AG09319 (cell line): ENCODE measurements at places on chromosomes 16 and 17.

GRCh38 chr17:35521150-35521549 lies 16.3 kb downstream of the SLFN12L start:
- no peak for DNase-seq

- no peak for DNase-seq
These were observed 20.2 kb downstream of the CACNG4 start for GRCh38 chr17:66984730-66985129.

DNA sequence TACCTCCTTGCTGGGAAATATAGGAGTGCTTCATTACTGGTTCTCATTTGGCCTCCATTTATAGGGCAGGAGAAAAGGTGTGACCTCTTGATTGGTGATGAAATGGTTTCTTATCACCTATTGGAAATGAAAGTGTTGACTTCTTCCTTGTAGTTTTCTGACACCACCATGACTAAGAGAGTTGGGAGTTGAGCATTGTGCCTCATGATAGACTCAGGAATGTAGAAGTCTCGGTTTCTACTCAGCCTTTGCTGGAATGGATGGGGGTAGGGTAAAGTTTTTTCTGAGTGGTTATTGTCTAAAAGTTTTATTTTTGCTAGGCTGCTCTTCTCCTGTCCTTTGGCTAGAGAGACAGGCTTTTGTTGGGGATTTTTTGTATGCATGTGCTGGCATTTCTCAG lies 117.4 kb downstream of the PHKB start:
- DNase-seq: no peak

GRCh38 chr16:89175280-89176146 lies 4.0 kb downstream of the CDH15 start:
- DNase-seq: no peak

DNA sequence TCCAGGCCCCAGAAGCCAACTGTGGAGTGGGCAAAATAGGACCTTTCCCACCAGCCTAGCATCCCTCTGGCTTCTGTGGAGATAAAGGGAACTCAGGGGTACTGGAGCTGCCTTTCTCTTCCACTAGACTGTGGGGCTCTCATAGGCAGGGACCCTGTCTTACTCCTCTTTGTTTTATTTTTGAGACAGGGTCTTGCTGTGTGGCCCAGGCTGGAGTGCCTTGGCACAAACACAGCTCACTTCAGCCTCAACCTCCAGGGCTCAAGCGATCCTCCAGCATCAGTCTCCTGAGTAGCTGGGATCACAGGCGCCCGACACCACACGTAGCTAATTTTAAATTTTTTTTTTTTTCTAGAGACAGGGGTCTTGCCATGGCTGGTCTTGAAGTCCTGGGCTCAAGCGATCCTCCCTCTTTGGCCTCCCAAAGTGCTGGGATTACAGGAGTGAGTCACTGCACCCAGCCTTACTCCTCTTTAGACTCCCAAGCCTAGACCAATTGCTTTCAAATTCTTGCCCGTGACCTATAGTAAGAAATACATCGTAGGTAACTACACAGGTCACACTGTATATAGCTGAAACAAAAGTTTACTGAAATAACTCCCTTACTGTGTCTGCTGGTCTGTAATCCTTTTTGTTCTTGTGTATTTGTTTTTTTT lies 2.6 kb downstream of the RAI1 start:
- no peak for DNase-seq

DNA sequence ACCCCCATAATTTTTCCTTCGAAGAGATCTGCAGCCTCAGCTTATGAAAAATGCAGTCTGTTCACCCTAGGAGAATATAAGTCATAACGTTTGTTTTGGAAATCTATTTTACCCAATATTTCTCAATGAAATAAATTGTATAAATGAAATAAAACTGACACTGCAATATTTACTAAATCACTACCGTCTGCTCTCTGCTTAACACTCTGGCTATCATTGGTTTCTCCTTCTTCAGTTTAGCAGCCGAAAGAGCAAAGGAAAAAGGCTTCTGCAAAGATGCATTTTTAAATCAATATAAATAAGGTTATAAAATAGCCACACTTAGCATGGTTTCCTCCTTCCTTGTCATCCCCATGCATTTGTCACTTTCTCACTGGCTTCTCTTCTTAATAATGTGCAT lies 148.2 kb downstream of the SNX11 start:
- DNase-seq: no peak
